A172 (cell line): ENCODE measurements at places on chromosomes 3 and 15. TPM values are rescaled to one million over a fixed set of nuclear protein-coding genes. Genes with fewer than 3 reads are reported as not detected.

DNA sequence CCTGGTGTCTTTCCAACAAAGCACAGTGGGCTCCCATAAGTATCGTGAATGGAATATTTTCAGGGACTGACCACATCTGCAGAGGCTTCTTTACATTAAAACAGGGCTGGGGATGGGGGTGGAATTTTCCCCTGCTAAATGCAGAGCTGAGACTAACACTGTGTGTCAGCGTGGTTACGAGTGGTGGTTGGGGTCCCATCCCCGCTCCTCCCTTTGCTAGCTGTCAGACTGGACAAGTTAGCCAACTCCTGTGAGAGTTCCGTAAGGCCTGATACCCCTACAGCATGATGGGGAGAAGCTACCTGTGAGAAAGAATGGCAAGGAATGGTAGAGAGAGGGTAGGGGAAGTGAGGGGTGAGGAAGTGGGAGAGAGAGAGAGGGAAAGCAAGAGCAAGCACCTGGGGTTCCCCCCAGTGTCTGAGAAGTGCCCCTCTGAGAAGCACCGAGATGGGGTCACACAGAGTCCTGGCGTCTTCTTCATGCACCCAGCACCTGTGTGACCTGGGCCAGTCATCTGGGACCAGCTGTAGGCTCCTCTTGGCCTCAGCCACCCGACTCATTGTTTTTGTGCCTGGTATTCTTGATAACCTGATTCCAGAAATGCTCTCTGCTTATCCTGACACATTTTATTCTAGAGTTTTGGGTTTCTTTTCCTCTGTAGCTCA is 395.8 kb downstream of the CACNA2D3 start:
- DNase-seq: no peak

GRCh38 chr15:63818191-63818590 is 15.6 kb downstream of the HERC1 start:
- no peak for DNase-seq

- peak; percentile 24 for DNase-seq
These were observed 101.3 kb downstream of the ETFA start for GRCh38 chr15:76209942-76210341.

GRCh38 chr15:75533945-75534344 is 45.2 kb downstream of the PTPN9 start:
- DNase-seq: no peak

DNA sequence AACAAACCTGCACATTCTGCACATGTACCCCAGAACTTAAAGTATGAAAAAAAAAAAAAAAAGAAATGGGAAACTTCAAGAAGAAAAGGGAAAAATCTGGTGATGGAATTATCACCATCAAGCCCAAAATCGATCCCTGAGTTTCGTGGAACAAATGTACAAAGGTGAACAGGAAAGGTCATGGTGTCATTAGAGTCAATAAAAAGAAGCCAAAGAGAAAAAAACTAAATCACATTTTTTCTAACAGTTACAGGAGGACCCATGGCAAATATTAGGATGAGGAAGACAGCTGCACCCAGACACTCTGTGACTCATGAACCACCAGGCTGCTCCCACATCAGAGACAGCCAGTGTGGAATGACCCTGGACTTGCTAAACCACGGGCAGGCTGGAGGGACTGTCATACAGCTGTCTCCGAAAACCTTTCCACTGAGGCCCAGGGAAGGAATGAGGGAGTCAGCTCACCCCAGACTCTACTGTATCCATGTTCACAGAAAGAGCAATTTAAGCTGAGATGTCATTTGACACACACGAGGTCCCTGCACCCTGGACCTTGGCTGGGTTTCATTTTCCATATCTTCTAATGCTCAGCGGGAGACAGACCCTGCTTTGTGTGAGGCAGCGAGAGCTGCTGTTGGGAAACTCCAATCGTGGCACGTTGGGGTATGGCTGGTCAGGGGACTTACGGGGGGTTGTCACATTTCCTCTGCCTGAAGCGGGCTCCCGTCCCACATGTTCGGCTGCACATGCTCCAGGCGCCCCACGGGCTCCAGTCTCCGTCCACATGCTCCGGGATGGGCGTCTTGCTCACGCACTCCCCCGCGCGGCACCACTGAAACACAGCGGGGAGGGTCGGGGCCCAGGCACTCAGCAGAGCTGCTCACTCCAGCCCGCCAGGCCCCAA is 210.2 kb downstream of the ADAMTS17 start:
- DNase-seq: no peak

GRCh38 chr3:123137001-123137400 is 64.7 kb upstream of the SEC22A start:
- DNase-seq: no peak

- no peak for DNase-seq
These were observed 123.8 kb upstream of the CMC1 start for GRCh38 chr3:28117598-28117997.

DNA sequence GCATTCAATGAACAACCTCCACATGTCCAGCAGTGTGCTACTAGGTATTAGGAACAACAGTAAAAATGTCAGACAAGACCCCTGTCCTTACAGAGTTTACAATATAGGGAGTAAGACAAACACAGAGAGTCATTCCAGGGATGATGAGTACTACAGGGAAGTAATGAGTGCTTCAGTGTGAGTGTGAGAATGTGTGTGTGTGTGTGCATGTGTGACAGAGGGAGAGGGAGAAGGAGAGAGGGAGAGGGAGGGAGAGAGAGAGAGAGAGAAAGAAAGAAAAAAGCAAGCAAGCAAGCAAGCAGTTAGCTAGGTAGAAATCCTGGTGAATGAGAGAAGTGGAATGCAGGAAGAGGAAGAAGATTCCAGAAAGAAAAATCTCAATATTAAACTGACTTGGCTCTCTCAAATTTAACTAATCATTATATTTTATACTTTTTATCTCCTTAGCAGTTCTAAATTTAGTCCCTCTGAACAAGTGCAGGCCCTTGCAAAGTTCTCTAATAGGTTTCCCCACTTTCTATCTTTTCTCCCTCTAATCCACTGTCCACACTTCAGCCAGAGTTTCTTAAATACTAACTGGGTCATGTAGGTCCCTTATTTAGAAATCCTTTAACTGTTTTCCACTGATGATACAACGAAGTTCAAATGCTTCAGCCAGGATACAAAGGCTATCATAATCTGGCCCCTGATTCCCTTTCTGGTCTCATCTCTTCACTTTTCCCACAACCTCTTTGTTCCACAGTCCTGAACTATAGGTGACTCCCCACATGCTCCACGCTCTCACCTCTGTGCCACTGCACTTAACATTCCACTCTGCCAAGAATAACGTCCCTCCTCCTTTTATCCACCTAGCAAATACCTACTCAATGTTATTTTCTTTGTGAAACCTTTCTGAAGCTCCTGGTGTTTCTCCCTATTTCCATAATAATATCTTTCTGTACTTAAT is 10.3 kb downstream of the DCBLD2 start:
- peak; percentile 42 for DNase-seq

- peak; percentile 38 for DNase-seq
These were observed 5.2 kb upstream of the MPI start for GRCh38 chr15:74884428-74885223.

DNA sequence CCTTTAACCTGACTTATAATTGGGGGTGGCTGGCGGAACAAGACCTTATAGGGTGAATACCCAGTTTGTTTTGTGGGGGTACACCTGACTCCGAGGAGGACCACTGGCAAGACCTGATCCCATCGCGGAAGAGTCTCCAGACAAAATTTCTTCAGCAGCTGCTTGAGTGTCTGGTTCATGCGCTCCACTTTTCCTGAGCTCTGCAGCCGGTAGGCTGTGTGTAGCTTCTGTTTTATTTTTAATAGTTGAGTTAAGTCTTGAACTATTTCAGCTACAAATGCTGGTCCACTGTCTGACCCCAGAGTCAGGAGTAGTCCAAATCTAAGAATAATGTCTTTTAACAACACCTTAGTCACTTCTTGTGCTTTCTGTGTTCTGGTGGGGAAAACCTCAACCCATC is 21.2 kb upstream of the NOX5 start:
- no peak for DNase-seq

GRCh38 chr3:27022096-27022761 is 347.0 kb downstream of the NEK10 start:
- DNase-seq: no peak

DNA sequence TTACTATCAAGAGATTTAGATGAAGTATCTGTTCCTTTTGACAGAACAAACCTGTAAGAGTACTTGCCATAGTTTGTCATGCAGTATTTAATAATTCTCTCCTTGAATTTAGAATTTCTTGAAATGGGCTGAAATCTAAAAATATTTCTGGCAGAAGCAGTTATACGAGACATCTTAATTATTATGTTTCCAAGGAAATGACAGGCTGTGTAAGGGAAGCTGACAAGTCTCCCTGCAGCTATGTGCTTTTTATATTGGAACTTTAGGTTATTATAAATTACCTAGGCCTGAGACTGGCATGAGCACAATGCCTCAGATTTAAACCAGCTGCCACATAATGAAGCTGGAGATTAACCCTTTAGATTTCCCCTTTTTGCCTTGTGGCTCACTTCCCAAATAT is 365.0 kb upstream of the EPHA6 start:
- DNase-seq: no peak

GRCh38 chr3:177822681-177823096 is 625.4 kb upstream of the TBL1XR1 start:
- no peak for DNase-seq

- DNase-seq: no peak
These were observed 20.1 kb downstream of the DUSP7 start for GRCh38 chr3:52036222-52036694.

- no peak for DNase-seq
These were observed 152.8 kb downstream of the KCNAB1 start for GRCh38 chr3:156273111-156273694.

DNA sequence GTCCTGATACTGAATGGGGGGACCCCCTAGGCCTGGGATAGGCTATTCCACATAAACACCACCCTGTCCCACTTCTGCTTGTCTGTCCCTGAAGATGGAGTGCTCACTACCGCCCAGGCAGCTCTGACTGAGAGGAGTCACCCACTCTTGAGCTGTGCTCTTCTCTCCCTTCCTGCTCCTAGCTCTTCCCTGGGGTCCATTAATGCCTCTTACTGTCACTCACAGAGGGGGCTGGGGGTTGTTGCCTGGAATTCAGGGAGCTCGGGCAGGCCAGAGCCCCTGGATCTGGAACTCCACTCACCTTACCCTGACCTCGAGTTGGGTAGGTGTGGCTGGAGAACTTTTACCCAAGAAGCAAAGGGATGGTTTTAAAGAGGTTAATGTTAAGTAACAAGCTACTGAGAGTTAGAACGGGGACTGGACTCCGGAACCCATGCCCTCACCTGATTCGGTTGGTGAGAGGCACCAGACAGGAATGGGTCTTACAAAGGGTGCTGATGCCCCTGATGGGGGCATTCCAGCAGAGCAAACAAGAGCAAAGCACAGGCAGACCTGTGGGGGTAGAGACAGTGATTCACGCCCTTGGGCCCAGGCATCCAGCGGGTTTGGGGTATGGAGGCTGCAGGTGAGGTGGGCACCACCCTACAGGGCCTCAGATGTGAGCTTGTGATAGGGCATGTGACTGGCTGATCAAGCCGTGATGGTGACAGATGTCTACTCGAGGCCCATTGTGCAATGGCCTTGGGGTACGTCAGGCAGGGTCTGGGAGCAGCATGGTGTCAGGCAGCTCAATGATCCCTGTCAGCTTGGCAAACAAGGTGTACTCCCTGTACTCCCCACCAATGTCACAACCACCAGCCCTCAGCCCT is 5.4 kb downstream of the NBEAL2 start:
- no peak for DNase-seq

Gene CCR9
- total RNA-seq: not detected in 2 replicates

Gene ISL2
- total RNA-seq: 1.7 and 2.9 TPM in 2 replicates

Gene LRRIQ4
- total RNA-seq: not detected in 2 replicates

Gene RTP3
- not detected in 2 replicates for total RNA-seq

Gene SLC24A5
- not detected in 2 replicates for total RNA-seq

Gene GPR149
- not detected in 2 replicates for total RNA-seq
